ENCODE measurements at places on chromosomes 12 and 14.

DNA sequence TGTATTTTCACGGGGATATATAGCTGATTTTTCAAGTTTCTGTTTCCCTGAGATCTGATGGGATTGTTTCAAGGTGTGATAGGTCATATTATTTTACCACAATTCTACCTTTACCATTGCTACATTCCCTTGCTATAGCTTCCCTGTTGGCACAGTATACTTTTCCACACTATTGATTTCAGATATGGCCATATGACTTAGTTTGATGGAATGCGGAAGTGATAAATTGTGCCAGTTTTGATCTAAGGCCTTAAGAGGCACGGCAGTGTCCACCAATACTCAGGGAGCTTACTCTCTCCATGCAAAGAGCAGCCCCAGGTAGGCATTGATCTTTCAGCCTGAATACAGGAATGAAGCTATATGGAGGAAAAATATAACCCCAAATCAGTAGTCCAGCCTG is 315.7 kb downstream of the SLC16A7 start:
- H3K27me3 ChIP-seq: no peaks in the 10 kb centered on the region
- no peak overlapping the region for H3K27ac ChIP-seq
- H3K4me1 ChIP-seq: no peaks in the 10 kb centered on the region
- H3K4me3 ChIP-seq: no peak overlapping the region
- H3K36me3 ChIP-seq: no peaks in the 10 kb centered on the region

DNA sequence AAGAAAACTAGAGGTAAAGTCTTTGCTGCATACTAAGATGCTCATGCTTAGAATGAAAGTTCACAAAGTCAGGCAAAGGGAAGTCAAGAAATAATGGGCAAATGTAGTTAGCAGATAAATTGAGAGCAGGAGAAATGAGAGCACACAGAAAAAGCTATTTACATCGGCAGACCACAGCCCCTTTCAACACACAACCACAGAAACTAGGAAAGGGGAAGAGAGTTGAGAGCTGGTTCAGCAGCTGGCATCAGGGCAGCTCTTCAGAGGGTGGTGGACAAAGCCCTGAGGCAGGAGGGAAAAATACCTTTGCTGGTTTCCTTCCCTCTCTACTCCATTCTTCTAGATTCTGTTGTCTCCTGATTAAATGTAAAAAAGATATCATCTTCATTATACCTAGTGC is 95.4 kb upstream of the ANO4 start:
- H3K27me3 ChIP-seq: peaks cover 5% of the 10 kb centered on the region
- H3K27ac ChIP-seq: no peak overlapping the region
- H3K4me1 ChIP-seq: no peaks in the 10 kb centered on the region
- H3K36me3 ChIP-seq: no peaks in the 10 kb centered on the region
- DNase-seq: no peak
- H3K4me3 ChIP-seq: no peak overlapping the region

DNA sequence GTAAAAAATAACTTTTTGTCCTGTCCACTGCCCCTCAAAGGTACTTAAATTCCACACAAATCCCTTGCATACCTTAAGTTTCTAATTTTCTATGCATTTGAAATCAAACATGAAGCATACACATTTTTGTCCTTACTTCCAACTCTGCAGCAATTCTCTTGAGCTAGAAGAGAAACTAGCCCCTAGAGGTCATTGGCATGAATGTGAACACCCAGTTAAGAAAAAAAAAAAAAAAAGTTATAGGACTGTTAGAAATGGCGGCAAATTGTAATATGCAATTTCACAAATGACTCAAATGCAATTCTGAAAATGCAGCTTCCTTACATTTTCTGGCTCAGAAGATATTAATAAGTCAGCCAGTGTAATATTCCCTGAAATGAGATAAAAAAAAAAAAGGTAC is 4.6 kb upstream of the ESR2 start:
- no peak overlapping the region for H3K4me3 ChIP-seq
- H3K27ac ChIP-seq: no peak overlapping the region
- no peaks in the 10 kb centered on the region for H3K36me3 ChIP-seq
- DNase-seq: no peak
- H3K27me3 ChIP-seq: peaks cover 27% of the 10 kb centered on the region
- peaks cover 29% of the 10 kb centered on the region for H3K4me1 ChIP-seq

- peak; percentile 76 for DNase-seq
- no peak overlapping the region for H3K4me3 ChIP-seq
- peaks cover 5% of the 10 kb centered on the region for H3K4me1 ChIP-seq
- H3K27ac ChIP-seq: no peak overlapping the region
Observed at GRCh38 chr12:47636908-47637780, 68.7 kb downstream of the RPAP3 start.

DNA sequence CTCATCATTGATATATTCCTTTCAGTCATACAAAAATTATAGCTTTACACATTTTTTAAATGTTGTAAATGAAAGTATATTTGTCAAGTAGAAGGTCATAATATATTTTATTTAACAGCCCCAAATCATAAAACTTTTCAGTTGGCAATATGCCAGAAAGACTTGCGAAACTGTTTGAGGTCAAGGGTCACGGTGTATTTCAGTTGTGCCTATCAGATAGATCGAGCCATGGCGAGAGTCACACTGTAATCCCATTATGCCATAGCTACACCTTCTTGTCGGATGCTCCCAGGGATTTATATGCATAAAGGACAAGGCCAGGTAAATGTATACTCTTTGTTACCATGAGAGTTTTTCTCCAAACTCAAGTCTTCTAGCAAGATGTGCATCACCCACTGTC is 26.7 kb upstream of the G2E3 start:
- peaks cover 15% of the 10 kb centered on the region for H3K27me3 ChIP-seq
- H3K4me1 ChIP-seq: no peaks in the 10 kb centered on the region
- DNase-seq: no peak
- no peak overlapping the region for H3K4me3 ChIP-seq

GRCh38 chr12:10167599-10167998 is 4.3 kb downstream of the OLR1 start:
- H3K36me3 ChIP-seq: no peaks in the 10 kb centered on the region
- H3K4me1 ChIP-seq: no peaks in the 10 kb centered on the region
- no peak for DNase-seq
- no peak overlapping the region for H3K4me3 ChIP-seq

- no peaks in the 10 kb centered on the region for H3K4me1 ChIP-seq
- no peak for DNase-seq
- no peaks in the 10 kb centered on the region for H3K27me3 ChIP-seq
- H3K4me3 ChIP-seq: no peak overlapping the region
Observed at GRCh38 chr12:132018193-132018916, 68.6 kb downstream of the EP400 start.

DNA sequence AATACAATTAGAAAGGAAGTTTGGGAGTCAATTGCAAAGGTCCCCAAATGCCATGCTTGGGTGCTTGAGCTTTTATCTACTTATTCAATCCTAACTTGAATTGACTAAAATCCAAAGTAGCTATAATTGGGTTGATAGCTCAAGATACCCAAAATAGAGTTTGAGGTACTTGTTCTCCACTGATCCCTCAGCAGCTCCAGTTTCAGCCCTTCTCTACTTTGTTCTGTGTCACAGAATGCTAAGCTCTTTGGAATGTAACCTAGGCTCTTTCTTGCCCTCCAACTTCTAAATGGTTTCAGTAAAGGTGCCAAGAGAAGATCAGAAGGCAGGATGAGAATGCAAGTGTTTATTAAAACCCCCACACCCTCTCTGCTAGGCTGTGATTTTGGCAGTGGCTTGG is 251.4 kb upstream of the CLEC14A start:
- H3K27me3 ChIP-seq: no peaks in the 10 kb centered on the region
- no peak overlapping the region for H3K27ac ChIP-seq
- DNase-seq: no peak
- no peaks in the 10 kb centered on the region for H3K4me1 ChIP-seq
- H3K36me3 ChIP-seq: no peaks in the 10 kb centered on the region

- no peaks in the 10 kb centered on the region for H3K36me3 ChIP-seq
- no peak overlapping the region for H3K27ac ChIP-seq
- no peak overlapping the region for H3K4me3 ChIP-seq
- peaks cover 13% of the 10 kb centered on the region for H3K4me1 ChIP-seq
Observed at GRCh38 chr12:6224550-6224949, 24.4 kb downstream of the CD9 start.

All from activated CD4-positive, alpha-beta T cell treated with anti-CD3 and anti-CD28 coated beads, Interleukin-2, amount 10 ng/mL, durations not matched to agents 24 days and 14 days (primary cell).